Fibroblast of skin of back (primary cell): ENCODE measurements at places on chromosomes 7 and 10.
A peak's percentile ranks its signal among the peaks of the same experiment; 100 is the strongest.

- no peak for DNase-seq
These were observed 1.4 kb downstream of the C10orf62 start for GRCh38 chr10:97590748-97591495.

- DNase-seq = no peak
These were observed 24.7 kb downstream of the DAGLB start for GRCh38 chr7:6422926-6423632.

DNA sequence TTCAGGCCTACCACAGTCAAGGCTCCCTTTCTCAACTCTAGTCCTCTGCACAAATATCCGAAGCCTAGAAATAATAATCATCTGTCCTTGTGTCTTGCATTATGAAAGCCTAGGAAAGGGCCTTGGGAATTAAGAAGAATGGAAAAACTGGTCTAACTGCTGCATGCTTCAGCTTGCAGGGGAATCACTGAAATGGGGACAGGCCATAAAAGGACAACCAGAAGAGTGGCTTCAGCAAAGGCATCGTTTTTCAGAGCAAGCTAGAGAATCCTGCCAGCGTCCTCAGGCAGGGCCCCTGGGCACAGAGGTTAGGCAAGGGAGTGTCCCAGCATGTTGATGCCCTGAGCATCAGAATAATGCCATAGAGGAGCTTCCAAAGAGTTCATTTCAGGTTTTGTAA lies 13.2 kb downstream of the ERVW-1 start:
- no peak for DNase-seq

DNA sequence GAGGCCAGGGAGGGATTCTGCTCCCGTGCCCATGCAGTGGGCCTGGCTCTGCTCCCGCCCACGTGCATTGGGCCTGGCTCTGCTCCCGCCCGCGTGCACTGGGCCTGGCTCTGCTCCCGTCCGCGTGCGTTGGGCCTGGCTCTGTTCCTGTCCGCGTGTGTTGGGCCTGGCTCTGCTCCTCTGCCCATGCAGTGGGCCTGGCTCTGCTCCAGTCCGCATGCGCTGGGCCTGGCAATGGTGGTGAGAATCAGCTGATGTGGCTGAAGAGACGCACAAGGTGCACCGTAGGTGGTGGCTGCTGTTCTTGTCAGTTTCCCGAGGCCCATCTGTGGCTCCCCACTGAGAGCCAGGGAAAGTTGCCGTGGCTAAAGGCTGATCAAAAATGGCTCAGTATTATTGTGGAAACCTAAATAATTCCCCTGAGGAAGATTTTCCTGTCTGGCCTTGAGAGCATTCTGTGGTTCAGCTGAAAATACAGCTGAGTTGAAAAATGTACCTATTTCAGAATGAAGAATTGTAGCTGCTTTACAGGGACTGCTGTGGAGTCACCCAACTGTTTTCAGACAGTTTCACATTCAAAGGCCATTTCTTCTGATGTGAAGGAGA lies 572.4 kb downstream of the GLRX3 start:
- DNase-seq = no peak

GRCh38 chr7:147478796-147479195 lies 1111.8 kb upstream of the C7orf33 start:
- no peak for DNase-seq

- peak; percentile 67 for DNase-seq
These were observed 10.2 kb upstream of the GDF2 start for GRCh38 chr10:47311932-47312662.

DNA sequence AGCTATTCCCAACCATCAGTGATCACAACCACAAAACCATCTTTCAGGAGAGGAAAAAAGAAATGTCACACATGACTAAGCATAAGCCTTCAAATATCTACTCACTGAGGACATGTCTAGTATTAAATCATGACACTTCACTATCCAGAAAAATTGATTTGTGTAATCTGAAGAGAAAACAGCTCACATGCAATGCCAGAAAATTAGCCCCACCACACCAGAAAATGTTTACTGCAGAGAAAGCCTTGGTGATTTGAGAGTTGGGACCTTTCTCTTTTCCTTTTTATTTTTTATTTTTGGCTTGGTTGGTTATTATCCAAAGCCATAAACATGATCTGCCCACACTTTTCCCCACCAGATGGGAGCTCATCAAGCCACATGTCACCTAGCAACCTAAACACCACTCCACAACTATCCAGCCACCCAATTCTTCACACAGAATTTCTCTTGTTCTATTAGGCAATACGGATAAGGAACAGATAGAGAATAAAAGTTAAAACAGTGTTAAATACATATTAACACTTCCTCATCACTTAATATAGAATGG lies 3.1 kb downstream of the PARD3 start:
- no peak for DNase-seq

- DNase-seq = no peak
These were observed 315.5 kb downstream of the RPS24 start for GRCh38 chr10:78349165-78349516.

DNA sequence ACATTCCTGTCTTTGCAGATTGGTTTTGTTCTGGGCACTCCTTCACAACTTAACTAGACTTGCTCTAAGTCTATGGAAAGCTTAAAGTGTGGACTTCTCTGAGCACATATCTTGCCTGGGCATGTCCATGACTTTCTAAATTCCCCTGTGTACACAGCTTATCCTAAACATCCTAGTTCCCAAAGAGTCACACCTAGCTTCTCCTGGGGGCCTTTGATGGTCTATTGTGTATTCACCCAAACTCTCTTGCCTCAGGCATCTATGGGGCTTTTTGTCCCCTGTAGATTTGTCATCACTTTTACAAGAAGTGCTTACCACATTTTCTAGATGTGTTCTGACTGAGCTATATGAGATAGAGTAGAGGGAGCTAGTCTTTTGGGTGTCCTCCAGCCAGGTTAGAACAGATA lies 12.2 kb upstream of the ZNF488 start:
- no peak for DNase-seq

DNA sequence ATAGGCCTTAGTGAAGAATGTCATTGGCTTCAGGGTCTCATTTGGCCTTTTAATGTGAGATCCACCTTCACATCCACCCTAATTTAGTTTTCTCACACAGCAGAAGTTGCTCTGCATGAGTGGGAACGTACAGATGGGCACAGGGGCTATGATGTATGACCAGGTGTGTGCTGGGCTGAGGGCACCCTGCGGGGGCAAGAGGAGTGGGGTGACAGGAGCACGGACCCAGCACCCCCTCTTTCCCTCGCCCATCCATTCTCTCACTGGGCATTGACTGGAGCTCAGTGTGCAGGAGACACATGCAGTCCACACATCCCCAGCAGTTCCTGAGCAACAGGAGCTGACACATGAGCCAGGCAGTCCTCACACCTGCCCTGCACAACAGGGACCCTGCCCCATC lies 95.1 kb upstream of the PPP2R2D start:
- DNase-seq = no peak

DNA sequence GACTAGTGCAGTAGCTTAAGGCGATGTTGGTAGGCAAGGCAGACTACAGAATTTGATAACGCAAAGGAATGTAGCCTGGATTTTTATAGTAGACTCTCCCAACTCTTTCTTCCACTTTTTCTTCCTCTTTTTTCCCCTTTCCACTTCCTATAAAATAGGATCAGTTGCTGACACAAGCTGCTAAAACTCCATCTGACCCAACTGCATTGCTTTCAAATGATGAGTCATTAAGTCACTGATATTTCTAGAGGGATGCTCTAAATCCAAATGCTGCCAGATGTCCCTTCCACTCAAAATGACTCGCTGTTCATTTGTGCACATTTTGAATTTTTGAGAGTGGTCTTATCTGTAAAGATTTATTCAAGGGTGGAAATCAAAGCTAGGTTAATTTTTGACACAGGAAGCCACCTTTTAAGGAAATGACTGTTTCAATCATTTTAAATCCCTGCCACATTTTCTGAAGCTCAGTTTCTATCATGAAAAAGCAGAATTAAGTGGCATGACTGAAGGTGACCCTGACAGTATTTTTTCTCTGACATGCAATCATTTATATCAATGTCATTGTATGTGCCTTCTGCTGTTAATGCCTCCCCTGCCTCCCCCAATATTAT lies 25.8 kb upstream of the SFMBT2 start:
- no peak for DNase-seq
